Fibroblast of skin of right quadriceps (primary cell): ENCODE measurements at places on chromosomes 4 and X.

DNA sequence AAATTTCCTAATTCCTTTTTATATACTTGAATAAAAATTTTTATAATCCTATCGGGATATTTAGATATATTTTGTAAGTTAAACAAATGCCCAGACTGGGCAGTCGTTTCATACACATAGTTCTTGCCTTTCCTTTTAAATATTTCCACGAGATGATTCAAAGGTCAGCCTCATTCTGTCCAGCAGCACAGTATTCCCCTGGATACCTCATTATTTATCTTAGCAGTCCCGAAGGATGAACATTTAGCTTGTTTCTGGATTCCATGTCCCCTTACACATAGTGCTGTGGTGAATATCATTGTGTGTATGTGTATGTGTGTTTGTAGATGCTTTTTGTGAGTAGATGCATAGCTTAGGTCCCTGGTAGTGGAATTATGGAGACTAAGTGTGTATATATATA, 38.3 kb downstream of the RAPGEF2 start:
- peak; percentile 10 for DNase-seq

GRCh38 chr4:163166041-163166579, 580 bp downstream of the NAF1 start:
- peak; percentile 21 for DNase-seq

DNA sequence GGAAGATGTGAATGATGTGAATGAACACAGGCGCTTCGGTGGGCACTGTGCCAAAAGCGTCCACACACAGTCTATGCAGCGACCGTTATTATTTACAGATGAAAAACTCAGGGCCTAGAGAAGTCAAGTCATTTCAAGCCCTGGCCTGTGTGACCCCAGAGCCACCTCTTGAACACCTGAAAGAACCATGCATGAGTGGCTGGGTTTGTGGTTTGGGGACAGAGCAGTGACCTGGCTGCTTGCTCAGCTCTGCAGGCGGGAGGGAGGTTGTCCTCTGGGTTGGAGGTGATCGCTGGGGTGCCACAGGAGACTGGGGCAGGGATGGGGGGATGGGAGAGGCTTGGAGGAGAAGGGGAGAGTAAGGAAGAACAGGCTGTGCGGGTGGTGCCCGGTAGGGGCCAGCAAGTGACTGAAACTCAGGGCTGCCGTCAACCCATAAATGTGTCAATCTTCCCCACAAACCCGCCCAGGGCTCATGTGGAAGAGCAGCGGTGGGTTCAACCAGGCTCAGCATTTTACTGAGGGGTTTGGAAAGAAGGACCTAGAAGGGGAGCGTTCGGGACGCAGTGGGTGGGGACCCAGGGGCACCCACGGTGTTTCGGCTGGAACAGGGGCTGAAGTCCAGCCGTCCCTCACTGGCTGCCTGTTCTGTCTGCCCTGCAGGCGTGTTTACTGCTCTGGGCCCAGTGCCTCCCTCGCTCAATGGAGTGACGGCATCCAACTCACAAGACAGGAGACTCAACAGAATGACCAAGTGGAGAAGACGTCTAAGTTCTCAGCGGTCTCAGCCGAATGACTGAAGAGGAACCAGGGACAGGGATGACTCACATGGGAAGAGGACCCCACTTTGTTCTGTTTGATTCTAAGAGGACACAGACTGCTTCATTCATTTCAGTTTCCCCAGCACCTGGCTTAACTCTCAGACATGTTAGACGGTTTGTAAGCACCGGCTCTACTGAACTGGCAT, 167.8 kb downstream of the AFAP1 start:
- no peak for DNase-seq

GRCh38 chr4:89175611-89176010, 64.3 kb downstream of the TIGD2 start:
- no peak for DNase-seq

DNA sequence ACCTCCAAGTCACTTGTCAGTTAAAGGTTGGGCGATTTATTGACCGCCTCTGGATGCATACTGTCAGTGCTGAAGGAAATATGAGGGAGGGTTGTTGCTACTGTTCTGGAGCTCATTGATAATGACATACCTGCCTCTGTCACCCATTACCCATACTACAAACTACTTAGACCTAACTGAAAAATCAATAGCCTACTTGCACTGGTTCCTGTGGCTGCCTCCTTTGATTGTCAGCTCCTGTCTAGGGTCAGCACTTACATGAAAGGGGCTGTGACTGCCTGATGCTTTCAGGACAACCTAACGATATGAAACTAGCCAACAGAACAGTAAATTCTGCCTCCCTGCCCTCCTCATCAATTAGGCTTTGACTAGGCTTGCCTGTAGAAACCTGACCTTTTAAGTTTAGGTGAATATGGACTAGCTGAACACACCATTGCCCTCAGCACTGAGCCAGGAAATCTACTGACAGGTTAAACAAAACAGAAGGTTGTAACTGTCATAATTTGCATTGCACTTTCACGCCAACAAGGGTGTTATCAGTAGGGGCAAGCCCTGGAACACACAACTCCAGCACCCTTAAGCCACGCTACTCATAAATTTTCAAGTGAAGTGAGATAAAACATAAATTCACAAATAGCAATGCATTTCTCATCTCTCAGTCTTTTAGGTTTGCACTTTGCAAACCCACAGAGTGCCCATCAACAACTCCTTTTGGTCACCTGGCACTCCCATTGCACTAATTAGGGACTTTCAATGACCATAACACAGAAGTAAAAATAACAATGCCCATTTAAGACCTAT, 9.0 kb upstream of the MAB21L2 start:
- no peak for DNase-seq

GRCh38 chrX:131264053-131264452, 25.1 kb downstream of the IGSF1 start:
- no peak for DNase-seq

DNA sequence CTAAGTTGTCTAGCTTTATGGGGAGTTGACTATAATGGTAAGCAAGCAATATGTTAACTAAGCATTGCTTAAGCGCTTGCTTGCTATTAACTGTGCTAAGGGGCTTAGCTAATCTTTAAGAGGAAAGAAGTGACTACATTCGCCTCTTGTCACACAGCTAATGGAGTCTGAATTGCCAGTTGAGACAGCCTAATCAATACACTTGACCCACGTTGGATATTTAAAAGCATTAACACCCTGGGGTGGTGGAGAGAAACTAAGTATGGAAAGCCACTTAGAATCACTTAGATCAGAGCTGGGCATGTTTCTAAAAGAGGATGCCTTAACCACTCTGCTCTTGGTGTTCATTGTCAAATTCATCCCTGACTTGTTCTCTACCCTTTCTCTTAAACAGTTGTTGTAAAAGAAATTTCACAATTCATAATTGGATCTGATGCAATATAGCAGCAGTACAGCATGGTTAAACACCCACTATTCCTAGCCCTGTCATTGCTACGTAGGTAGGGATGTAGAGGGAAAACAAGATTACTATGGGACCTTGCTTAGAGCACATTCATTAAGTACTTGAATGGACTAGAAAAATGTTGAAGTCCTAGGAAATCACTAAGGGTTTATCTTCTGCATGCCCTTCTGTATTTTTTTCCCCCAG, 3.5 kb downstream of the ZAR1 start:
- DNase-seq, result no peak

DNA sequence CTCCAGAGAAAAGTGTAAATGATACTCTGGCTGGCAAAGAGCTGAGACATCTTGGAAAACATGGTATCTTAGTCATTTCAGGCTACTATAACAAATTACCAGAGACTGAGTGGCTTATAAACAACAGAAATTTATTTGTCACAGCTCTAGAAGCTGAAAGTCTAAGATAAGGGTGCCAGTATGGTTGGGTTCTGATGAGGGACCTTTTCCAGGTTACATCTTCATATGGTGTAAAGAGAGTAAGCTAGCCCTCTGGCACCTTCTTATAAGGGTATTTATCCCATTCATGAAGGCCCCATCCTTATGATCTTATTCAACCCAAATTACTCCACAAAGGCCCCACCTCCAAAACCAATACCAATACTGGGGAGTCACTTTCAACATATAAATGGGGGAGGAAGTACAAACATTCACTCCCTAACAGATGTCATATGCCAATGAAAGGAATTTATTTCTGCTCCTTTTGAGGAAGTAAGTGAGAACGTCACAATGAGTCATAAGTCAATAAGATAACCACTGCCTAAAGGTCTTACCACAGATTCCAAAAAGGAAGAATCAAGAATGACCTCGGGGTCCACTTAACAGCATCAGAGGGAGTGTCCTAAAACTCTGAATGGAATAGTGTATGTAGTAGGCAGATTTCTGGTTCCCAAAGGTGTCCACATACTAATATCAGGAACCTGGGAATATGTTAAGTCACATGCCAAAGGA, 246.6 kb downstream of the OPHN1 start:
- DNase-seq, result peak; percentile 19
